ENCODE measurements at places on chromosomes 12 and 14.

DNA sequence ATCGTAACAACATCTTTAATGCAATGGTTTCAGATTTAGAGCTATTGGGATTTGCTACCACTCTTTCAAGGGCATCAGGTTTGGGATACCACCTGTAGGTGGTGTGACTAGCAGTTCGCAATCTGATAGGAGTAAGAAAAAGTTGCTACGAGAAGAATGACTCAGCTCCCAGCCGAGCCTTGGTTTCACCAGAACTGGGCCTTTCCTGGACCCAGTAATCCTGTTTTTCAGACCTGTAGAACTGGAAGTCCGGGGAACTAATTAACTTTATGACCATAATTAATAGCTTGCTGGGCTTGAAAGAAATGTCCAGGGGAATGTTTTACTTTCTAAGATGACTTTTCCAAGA lies 770 bp downstream of the ABHD4 start:
- DNase-seq, result peak; percentile 66
- H3K4me1 ChIP-seq, result peaks cover 21% of the 10 kb centered on the region
- no peaks in the 10 kb centered on the region for H3K36me3 ChIP-seq
- H3K4me3 ChIP-seq, result peak overlapping the region; percentile 91
- no peaks in the 10 kb centered on the region for H3K27me3 ChIP-seq
- peak overlapping the region; percentile 97 for H3K27ac ChIP-seq

- peak overlapping the region; percentile 55 for H3K4me3 ChIP-seq
- no peaks in the 10 kb centered on the region for H3K36me3 ChIP-seq
- DNase-seq, result peak; percentile 68
- H3K4me1 ChIP-seq, result peaks cover 32% of the 10 kb centered on the region
- H3K27ac ChIP-seq, result peak overlapping the region; percentile 88
- H3K27me3 ChIP-seq, result no peaks in the 10 kb centered on the region
These were observed 708 bp upstream of the ZBTB42 start for GRCh38 chr14:104800015-104800770.

DNA sequence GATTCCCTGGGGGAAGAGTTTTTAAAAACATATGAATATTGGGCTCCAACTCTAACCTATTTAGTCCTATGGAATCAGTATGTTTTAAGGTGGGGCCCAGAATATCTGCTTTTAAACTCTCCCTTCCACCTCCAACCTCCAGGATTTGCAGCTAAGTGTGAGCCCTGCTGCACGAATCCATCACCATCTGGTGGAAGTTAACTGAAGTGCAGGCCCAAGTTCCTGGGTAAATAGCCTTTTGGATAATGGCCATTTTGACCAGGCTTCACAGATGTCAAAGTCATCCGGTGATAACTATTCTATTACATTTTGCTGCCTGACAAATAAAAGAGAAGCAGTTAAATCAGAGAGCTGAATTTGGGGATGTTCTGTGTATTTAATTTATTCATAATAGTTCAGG lies 58.1 kb upstream of the RMST start:
- no peaks in the 10 kb centered on the region for H3K27me3 ChIP-seq
- no peak overlapping the region for H3K27ac ChIP-seq
- H3K4me3 ChIP-seq, result no peak overlapping the region
- H3K4me1 ChIP-seq, result no peaks in the 10 kb centered on the region
- H3K36me3 ChIP-seq, result no peaks in the 10 kb centered on the region

DNA sequence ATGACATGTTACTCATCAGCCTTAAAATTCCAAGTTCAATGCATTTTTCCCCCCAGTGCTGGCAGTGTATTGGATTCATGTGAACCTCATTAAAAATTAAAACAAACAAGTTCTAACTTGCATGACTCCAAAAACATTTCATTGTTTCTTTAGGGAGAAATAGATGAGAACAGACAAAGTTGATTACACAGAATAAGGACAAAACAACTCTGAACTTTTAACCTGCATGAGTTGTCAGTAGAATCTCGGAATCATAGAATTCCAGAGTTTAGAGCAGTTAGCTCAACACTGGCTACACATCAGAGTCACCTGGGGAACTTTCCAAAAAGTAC lies 127.5 kb downstream of the TMX1 start:
- H3K4me1 ChIP-seq, result no peaks in the 10 kb centered on the region
- no peak overlapping the region for H3K27ac ChIP-seq
- no peak for DNase-seq
- H3K27me3 ChIP-seq, result no peaks in the 10 kb centered on the region

GRCh38 chr12:105931762-105932570 lies 206.8 kb downstream of the NUAK1 start:
- H3K27ac ChIP-seq, result no peak overlapping the region
- no peaks in the 10 kb centered on the region for H3K27me3 ChIP-seq
- H3K36me3 ChIP-seq, result no peaks in the 10 kb centered on the region
- no peak for DNase-seq

DNA sequence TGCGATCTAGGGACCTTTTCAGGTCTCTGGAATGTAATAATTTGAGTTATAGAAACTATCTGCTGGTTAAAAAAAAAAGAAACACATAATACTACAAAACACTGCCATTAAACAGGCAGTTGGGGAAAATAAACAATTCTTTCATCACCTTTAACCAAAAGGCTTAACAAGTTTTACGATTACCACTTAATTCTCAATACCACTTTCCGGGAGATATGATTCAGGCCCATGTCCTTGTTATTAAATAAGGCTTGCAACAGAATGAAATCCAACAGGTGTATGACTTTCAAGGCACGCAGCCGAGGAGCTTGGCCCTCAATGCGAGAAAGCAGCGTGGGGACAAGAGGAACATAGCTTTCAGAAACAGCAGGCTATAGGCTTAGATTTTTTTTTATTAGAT lies 5.6 kb upstream of the GLRX5 start:
- DNase-seq, result no peak
- peaks cover 75% of the 10 kb centered on the region for H3K4me1 ChIP-seq
- peak overlapping the region; percentile 52 for H3K27ac ChIP-seq
- no peaks in the 10 kb centered on the region for H3K36me3 ChIP-seq
- no peaks in the 10 kb centered on the region for H3K27me3 ChIP-seq
- no peak overlapping the region for H3K4me3 ChIP-seq
